ENCODE measurements at places on chromosomes 5 and 9.

- no peak for DNase-seq
Measured at GRCh38 chr5:180636016-180636402, 13.4 kb downstream of the FLT4 start.

DNA sequence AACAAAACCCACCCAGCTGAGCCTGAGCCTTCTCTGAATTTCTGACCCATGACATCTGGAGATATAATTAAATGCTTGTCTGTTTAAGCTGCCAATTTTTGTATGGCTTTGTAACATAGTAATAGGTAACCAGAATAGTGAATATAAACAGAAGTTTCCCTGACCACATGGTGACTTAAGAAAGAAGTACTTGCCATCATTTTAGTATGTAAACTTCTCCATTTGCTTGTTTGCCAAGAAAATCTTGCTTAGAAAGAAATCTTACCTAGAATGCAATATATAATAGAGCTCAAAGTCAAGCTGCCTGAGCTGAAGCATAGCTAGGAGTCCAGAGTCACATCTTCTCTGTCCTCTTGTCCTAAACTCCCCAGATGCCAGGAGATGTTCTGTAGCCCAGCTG lies 117.0 kb downstream of the PCSK1 start:
- DNase-seq, result no peak

DNA sequence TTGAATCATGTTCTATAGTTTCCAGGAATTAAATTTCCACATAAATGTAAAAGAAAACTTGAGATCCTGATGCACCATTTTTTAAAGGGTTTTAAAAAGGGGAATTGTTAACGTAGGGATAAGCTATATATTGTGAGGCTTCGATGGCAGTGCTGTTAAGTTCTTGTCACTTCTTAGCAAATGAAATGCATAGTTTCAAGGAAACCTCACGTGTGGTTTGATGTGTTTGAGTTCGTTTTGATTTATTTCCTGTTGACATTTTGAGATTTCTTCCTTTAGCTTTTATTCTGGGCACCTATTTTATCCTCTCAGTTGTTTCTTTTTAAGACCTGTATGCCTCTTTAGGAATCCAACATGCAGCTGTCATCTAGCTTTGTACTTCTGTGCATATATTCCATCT lies 301.0 kb downstream of the DOCK8 start:
- DNase-seq, result no peak

- no peak for DNase-seq
Measured at GRCh38 chr9:7980691-7981289, 181.2 kb upstream of the DMAC1 start.

- no peak for DNase-seq
Measured at GRCh38 chr5:40616781-40617180, 62.9 kb upstream of the PTGER4 start.

DNA sequence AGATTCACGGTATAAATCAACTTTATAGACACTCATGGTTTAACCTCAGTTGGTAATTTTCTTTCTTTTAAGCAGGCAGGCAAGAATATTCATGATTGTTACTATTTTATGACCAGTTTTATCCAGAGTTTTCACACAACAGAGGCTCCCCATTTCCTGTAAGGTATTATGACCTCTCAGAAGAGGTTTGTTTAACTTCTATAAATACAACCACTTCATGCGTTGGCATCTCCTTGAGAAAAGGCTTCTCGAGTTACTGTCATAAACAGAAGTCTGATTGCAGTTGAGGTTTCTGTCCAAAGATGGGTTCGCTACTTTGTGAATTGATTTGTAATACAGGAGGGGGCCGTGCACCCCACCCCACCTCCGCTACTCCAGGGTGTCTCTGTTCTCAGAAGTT lies 55.3 kb downstream of the ENTREP1 start:
- no peak for DNase-seq

GRCh38 chr5:73908846-73909245 lies 282.9 kb downstream of the ARHGEF28 start:
- no peak for DNase-seq

- no peak for DNase-seq
Measured at GRCh38 chr5:37889612-37890317, 49.9 kb upstream of the GDNF start.

GRCh38 chr9:85258823-85259370 lies 482.9 kb downstream of the AGTPBP1 start:
- DNase-seq, result peak; percentile 9

- DNase-seq, result no peak
Measured at GRCh38 chr5:33981408-33982162, 2.9 kb downstream of the SLC45A2 start.

DNA sequence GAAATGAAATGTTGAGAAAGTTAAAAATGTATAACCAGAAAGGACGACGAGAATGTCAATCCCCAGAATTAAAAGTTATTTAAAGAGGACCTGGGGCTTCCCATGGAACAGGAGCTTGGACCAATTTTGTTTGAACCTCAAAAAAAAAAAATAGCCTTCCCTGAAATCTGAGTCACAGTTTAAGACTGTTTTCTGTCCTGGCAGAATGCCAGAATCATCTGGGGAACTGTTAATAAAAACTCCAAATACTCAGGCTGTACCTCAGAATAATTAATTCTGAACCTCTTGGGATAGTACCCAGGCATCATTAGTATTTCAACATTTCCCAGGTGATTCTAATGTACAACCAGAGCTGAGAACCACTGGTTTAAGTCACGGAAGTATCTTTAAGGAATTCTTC lies 102.2 kb upstream of the SLCO6A1 start:
- no peak for DNase-seq

DNA sequence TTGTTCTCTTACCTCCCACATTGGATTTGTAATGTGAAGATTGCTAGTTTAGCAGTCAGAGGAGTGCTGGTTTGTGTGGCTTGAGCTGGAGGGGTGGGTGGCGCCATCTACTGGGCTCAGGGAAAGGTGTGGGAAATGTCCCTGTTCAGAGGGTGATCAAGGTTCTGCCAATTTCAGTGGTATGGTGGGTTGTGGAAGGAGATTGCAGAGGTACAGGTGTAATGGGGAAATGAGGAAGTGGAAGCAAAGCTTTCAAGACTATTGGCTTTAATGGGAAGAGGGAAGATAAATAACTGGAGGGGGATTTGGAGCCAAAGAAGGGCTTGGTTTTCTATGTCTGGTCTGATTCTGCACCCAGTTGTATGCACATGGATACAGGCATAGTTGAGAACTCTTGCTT lies 76.4 kb downstream of the OSMR start:
- peak; percentile 52 for DNase-seq

DNA sequence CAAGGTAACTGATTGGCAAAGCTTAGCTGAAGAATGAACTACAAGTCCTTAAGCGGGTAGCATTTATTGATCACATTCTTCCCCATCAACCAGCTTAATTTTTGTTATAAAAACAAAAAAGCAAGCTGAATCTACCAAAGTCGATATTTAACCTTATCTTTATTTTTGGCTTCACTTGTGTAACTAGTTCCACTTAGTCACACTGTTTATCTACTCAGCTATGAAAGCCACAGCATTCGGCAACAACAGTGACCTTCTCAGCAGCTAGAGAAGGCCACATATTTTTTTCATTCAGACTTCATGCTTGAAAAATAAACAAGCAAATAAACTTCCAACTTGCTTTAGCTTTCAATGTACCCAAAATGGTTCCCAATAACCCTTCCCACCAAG lies 69.4 kb downstream of the KLHL3 start:
- DNase-seq, result no peak

- no peak for DNase-seq
Measured at GRCh38 chr9:89662718-89663613, 58.2 kb downstream of the GADD45G start.

- no peak for DNase-seq
Measured at GRCh38 chr5:76406014-76406413, 2.9 kb downstream of the IQGAP2 start.

DNA sequence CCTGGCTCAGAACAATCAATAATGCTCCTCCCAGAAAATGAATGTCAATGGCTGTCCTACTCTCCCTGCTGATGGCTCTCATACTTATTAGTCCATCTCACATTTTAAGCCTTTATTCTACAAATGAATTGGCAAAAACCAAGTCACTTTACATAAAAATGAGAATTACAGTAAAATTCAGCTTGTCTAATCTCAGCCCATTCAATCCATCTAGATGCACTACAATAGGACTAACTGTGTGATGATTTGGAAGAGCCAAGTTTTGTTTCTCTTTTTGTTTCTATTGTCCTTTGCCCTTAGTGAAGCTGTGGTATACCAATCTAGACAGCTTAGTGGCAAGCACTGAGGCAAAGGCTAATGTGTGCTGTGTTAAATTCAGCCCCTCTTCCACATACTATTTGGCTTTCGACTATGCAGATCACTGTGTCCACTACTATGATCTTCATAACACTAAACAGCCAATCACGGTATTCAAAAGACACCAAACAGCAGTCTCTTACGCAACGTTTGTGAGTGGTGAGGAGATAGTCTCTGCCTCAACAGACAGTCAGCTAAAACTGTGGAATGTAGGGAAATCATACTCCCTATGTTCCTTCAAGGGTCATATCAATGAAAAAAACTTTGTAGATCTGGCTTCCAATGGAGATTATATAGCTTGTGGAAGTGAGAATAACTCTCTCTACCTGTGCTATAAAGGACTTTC lies 140.8 kb upstream of the ZNF462 start:
- DNase-seq, result no peak

GRCh38 chr9:91164724-91165520 lies 196.8 kb downstream of the AUH start:
- peak; percentile 90 for DNase-seq

DNA sequence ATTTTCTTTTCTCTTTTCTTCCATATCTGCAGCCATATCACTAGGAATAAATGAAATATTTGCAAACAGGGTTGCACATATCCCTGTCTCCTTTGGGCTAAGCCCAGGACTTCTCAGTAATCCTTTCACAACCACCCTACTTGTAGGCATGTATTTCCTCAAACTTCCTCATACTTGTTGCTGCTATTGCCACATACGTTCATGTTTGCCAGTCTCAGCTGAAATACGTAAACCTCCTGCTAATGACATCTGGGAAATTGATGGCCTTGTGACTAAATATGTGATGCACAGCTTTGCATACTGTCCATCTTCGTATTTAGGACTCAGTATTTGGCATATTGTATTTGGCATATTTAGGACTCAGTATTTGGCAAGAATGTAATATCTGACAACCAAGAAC lies 224.6 kb downstream of the PLK2 start:
- DNase-seq, result no peak

- no peak for DNase-seq
Measured at GRCh38 chr9:130847306-130848217, 12.5 kb downstream of the ABL1 start.

- DNase-seq, result no peak
Measured at GRCh38 chr9:93680443-93681268, 104.3 kb downstream of the PHF2 start.

DNA sequence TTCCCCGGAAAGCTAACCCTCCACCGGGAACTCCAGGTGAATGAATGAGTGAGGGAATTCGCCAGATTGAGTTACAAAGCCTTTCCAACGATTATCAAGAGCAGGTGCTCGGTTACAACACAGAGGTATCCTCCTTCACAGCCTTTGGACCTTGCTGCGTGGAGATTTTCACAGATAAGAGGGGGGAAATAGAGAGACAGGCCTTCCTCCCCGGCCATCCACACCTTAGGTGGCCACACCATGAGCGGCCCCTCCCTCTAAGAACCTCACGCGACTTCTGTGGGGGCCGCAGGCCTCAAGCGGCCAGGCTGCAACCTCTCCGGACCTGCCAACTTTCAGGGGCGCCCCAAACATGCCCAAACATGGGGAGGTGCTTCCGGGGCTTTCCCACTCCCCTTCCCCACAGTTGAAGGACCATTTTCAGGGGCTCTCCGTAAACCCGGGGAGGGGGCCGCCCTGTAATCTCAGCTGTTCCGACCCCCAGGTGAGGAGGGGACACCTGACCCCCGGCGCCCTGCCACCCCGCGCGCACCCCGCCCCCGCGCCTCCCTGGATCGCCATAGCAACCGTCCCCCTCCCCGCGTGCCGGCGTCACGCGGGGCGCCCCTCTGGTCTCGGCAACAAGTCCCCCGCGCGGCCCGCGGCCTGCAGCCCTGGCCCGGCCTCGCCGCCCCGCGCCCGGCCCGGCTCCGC lies 603 bp downstream of the DENND1A start:
- DNase-seq, result peak; percentile 46

Measured in stimulated activated naive CD8-positive, alpha-beta T cell treated with anti-CD3 and anti-CD28 coated beads, Interleukin-15, Interleukin-2, amounts not matched to agents 100 U/mL and 50 U/mL, for 24 hours (primary cell).